AG20443 (cell line): ENCODE measurements at places on chromosomes 7 and 10.

- no peak for DNase-seq
Observed at GRCh38 chr7:41599760-41600159, 103.1 kb downstream of the INHBA start.

DNA sequence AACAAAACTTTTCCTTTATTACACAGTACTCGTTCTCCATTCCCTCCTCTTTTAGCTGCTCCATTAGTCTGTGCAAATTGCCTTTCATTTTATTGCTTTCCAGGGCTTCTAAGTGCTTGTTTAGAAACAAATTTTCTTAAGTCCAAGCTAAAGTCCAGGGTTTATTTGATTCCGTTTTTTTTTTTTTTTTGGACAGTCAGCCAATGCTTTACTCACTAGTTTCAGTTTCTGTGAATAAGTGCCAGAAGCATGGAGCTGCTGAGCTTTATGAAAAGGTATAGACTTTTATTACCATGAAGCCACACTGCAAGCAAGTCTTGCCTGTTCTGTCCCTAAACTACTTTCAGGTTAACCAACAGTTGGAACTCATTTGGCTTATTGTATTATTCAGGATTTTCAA, 455.0 kb downstream of the GFRA1 start:
- peak; percentile 19 for DNase-seq

DNA sequence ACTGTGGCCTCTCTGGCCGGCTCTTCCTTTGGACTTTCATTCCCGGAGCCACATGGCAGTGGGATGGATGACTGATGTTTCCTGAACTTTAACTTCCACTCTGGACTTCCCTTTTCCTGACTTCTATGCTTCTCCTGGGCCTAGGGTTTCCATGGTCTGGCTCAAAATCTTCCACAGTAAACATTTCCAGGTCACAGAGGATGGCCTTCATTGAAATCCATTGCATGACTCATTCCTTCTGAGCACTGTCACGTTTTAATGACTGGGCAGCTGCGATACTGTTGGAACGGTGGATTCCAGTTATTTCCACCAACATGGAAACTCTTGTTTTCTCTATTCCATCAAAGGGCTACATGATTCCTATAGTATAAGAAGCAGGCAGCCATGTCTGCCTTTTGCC, 24.4 kb upstream of the ZNF273 start:
- DNase-seq: peak; percentile 10

DNA sequence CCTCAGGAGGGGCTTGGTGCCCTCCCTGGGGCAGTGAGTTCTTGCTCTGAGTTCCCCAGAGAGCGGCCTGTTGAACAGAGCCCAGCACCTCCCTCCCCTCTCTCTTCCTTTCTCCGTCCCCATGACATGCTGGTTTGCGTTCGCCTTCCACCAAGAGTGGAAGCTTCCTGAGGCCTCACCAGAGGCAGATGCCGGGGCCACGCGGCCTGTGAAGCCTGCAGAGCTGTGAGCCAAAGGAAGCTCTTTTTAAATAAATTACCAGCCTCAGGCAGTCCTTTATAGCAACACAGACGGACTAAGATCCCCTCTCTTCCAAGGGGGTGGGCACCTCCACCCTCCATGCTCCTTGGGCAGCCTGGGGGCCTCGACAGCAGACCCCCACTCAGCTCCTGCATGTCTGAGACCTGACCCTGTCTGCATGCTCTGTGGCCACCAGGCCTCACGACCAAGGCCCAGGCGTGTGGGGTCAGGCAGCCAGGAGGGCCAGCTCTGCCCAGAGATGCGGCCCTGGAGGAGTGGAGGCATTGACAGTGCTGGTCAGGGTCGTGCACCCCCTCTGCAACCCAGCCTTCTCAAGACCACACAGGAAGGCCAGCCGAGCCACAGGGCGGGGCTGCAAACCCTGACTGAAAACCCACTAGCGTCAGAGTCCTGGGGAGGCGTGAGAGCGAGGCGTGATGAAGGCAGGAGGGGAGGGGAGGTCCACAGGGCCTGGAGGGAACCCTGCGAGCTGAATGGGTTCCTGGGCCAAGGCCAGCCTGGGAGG, 54.6 kb upstream of the ADGRA1 start:
- DNase-seq: no peak

DNA sequence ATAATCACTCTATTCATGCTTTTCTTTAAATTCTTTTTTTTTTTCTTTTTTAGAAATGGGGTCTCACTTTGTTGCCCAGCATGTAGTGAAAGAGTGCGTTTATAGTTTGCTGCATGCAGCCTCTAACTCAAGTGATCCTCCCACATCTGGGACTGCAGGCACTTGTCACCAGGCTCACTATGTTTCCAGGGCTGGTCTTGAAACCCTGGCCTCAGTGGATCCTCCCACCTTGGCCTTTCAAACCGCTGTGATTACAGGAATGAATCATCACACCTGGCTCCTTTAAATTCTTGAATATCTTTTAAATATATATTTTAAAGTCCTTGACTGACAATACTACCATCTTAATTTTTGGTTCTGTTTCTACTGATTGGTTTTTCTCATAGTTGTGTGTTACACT, 591.6 kb upstream of the KCND2 start:
- DNase-seq: no peak

GRCh38 chr7:95508780-95509179, 23.0 kb downstream of the ASB4 start:
- DNase-seq: no peak

DNA sequence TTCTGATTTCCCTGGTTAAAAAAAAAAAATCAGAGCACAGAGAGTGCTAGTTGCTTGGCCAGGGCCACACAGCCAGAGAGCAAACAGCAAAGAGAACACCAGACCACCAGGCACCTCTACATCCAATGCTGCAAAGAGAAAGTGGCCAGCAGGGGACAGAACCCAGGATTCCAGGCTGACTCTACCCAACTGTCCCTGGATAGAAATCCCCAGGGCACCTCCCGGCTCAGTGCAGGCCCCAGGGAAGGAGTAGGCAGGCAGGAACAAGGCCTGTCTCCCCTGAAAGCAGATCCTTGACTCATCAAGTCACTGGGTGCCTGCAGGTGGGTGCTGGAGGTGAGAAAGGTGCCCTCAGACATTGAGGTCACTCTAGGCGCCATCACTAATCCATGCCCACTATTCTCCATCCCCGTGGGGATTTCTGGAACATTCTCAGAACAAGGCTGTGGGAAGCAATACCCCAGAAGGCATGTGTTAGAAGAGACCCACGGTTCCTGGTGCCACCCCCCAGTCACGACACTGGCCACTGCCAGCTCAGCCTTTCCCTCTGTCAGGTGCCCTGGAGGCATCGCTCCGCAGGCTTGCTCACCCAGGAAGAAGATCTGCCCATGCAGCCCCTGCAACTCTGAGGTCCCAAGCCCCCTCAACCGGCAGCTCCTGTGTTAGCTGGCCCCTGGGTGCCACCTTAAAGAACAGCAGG, 154.8 kb downstream of the GRID1 start:
- DNase-seq: no peak

DNA sequence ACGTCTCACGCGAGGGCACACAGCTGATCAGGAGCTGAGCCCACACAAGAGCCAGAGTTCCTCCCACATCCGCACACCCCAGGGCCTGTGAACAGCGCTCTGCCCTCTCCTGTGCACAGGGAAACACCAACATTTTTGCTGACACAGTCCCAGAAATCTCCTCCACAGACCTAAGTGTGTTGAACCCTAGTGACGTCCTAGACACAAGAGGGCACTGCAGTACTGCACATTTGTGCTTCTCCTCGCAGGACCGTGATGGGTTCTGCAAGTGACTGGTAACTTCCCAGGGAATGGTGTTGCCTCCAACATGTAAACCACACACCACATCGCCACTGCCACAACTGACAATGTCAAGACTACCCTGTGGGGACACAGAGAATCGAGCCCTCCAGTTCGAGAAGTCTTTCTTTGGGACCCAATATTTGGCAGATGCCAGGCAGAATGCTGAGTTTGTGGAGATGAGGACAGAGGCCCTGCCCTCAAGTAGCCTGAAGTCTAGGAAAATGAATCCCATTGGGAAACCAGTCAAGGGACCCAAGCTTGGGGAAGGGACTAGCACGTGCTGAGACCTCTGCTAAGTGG, 170.3 kb downstream of the PAXIP1 start:
- no peak for DNase-seq

DNA sequence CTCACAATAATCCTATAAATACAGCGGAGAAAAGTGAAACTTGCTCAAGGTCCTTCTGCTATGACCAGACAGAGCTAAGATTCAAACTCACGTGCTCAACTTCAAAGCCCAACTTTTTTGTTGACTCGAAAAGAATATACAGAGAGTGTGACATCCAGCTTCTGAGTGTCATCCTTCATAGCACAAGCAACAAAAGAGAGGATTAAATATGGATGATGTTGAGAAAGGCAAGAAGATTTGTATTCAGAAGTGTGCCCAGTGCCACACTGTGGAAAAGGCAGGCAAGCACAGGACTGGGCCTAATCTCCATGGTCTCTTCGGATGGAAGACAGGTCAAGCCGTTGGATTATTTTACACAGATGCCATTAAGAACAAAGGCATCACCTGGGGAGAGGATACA, 2.1 kb upstream of the FAM3C start:
- no peak for DNase-seq

DNA sequence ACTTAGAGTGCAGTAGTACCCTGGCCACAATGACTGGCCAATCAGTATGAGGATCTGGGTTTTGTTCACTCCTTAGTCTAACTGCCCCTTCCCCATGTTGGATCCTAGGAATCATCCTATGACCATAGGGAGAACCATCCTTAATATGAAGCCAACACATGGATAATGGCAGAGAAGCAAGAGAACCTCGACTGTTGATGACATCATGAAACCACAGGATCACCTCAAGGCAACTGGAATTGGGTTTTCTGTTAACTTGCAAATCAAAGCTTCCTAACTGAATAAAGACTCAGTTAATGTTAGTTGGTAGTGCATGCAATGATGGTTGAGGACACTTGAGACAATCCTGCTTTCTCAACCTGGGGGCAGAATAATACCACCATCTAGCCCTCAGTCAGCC, 3.3 kb upstream of the PRXL2A start:
- DNase-seq: no peak

- DNase-seq: peak; percentile 8
Observed at GRCh38 chr7:6655636-6656385, 18.7 kb downstream of the ZNF316 start.

DNA sequence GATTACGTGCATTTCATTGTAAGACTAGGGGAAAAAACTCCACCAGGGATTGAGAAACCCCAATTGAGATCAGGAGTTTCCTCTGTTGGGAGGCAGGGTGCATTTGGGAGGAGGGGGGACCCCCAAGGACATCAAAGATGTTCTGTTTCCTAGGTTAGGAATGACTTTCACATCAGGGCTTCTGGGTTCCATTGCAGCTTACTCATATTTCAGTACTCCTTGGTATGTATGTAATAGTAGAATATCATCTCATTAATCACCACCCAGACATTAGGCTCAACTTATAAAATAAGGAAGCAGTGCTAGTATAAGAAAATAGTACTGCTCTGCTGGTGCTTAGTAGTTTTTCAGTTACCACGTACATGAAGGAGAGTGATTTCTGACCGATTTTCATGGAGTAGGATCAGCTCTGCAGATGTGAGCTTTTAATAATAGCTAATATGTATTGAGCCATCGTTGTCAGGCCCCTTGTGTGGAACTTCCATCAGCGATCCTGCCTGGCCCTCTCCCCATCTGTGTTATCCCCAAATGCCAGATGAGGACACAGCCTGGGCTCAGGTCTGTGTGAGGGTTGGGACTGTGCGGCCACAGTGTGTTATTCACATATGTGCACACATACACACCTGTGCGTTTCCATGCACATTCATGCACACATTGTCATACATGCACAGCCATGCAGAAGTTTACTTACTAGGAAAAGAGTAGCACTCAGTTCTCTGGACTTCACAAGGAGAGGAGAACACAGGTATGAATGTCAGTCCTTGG, 23.5 kb downstream of the UPP1 start:
- DNase-seq: no peak

GRCh38 chr7:19248115-19248514, 102.9 kb upstream of the FERD3L start:
- no peak for DNase-seq

DNA sequence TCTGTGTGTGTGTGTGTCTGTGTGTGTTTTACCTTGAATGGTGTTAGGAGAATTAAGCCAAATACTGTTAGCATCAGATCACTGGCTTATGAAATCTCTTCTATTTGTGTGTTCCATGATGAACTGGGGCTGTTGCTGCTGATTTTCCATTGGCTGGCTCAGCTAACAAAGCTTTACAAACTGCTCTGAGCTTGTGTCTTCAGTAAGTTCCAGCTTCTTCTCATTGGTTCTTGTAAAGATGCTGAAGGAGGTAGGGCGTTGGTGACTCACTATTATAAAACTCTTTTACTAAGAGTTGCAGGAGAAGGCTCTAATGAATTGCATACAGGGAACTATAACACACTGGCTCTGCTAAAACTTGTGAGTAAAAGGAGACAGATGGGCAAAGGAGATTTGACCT, 136.4 kb upstream of the PRKCQ start:
- peak; percentile 47 for DNase-seq

DNA sequence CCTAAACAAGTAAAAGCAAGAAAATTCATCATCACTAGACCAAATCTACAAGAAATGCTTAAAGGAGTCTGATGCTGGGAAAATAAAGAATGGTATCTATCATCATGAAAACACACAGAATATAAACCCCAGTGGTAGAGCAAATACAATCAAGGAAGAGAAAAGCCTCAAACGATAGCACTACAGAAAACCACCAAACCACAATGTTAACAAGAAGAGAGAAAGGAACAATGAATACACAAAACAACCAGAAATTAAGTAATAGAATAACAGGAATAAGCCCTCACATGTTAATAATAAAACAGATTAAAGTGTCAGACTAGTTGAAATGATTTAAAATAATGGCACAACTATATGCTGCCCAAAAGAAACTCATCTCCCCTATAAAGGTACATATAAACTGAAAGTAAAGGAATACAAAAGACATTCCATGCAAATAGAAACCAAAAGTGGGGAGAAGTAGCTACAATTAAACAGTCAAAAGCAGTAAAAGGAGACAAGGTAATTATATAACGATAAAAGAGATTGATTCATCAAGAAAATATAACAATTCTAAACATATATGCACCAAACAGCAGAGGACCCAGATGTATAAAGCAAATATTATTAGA, 77.3 kb downstream of the JMJD1C start:
- no peak for DNase-seq

DNA sequence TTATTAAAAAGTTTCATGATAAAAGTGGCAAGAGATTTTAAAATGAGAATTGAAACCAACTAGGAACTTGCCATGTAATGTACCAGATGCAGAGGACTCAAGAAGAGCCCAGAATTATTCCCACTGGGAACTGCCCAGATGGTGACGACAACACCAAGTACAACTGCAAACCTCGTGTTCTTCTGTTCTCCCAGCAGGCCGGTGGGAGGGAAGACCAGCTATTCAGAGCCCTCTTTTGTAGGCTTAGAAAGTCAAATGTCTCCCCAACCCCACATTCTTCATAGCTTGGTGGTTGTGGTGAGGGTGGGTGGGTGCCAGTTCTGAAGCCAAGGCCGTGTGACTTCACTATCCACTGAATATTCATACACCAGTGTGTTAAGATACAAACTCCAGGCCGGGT, 54.3 kb upstream of the ITGB1 start:
- no peak for DNase-seq

GRCh38 chr7:117458977-117459583, 20.7 kb upstream of the CFTR start:
- DNase-seq: peak; percentile 21
